ENCODE measurements at places on chromosomes 7 and 10.

GRCh38 chr7:3722396-3722922 is 421.4 kb downstream of the SDK1 start:
- ATAC-seq, result no peak

DNA sequence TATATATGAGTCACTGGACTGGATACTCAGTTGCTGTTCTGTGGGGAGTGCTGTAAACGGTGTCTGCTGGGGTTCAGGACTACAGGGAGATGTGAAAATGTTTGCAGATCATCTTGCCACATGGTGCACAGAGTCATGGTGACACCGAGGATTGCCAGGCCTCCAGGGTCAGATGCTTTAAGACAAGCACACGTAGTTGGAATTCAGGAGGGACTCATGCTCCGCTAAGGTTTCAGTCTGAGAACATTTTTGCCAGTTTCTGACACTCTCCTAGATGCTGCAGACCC is 211.3 kb downstream of the CXCL12 start:
- no peak for ATAC-seq

GRCh38 chr10:65891073-65891981 is 1034.5 kb upstream of the LRRTM3 start:
- ATAC-seq, result no peak

GRCh38 chr10:35346248-35346647 is 9.9 kb downstream of the CCNY start:
- ATAC-seq, result no peak

DNA sequence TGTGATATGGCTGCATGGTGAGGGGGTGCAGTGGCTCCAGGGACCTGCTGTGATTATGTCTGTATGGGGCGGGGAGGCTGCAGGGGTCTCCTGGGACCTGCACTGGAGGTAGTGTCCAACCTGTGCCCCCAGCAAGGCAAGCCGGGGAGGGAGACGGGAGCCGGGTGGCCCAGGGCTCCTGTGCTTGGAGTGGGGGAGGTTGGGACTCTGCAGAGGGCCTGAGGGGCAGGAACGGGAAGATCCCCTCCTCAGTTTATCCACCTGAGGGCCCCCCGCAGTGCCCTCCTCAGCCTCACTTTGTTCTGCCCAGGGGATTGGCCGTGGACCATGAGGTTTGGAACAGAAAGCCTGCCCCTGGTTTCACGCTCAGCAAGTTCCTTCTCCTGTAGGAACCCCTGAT is 22.8 kb upstream of the PWWP2B start:
- ATAC-seq, result no peak
